ENCODE measurements at places on chromosomes 12 and 14.
A peak's percentile ranks its signal among the peaks of the same experiment; 100 is the strongest.

DNA sequence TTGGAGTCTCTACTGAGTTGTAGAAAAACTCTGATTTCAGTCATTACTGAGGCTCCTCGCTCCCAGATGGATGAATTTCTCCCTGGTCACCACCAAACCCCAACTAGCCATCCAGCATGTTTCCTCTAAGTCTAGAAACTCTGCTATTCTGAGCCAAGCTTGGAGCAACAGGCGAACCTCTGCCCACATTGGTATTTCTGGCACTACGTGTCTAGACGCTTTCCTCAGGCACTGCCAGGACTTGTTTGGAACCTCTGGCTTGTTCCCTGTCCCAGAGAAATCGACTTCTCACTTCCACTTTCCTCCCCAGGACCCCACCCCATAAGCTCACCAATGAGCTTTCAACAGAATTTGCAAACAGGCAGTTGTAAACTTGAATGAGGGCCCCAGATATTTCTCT is 27.6 kb downstream of the WSCD2 start:
- DNase-seq: no peak

DNA sequence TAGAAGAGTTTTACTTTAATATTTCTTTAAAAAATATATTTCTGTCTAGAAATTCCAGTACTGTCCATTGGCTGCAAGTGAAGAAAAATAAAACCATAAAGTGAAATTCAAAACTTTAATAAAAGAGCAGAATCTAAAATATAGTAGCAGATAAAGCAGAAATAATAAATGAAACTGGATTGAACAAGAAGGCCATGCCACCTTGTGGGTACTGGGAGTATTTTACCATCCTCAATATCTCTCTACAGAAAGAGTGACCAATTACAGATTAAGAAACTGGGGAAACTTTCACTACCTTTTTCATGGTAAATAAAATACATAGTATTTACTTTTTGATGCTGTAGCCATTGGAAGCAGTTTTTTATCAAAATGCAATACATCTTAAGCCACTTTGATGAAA is 220.5 kb downstream of the BCAT1 start:
- DNase-seq: no peak

GRCh38 chr14:23071244-23071920 is 14.1 kb upstream of the CDH24 start:
- peak; percentile 76 for DNase-seq

DNA sequence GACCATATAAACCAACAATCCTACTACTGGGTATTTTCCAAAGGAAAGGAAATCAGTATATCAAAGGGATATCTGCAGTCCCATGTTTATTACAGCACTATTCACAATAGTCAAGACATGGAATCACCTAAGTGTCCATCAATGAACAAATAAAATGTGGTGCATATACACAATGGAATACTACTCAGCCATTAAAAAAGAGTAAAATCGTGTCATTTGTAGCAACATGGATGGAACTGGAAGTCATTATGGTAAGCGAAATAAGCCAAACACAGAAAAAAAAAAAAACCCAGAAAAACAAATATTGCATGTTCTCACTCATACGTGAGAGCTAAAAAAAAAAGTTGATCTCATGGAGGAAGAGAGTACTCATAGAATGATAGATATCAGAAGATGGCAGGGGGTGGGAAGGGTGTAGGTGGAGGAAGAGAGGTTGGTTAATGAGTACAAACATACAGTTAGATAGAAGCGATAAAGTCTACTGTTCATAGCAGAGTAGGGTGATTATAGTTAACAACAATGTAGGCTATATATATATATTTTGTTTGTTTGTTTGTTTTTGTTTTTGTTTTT is 49.3 kb downstream of the BCAT1 start:
- no peak for DNase-seq

DNA sequence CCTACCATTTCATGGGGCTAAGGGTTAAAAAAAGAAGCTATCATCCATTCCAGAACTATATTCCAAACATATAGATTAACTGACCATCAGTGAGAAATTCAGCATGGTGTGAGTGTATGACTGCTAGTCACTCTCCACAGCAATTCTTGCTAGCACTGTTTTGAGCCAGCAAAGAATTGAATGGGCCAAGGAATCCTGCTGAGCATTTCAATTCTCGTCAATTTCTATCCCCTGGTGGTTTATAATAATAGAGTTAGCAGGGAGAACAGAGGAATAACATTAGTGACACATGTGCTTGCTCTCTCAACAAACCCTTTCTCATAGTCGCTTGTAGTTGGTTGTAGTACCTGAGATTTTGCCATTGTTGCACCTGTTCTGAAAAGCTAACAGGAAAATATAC is 7.2 kb downstream of the MBIP start:
- DNase-seq: no peak

DNA sequence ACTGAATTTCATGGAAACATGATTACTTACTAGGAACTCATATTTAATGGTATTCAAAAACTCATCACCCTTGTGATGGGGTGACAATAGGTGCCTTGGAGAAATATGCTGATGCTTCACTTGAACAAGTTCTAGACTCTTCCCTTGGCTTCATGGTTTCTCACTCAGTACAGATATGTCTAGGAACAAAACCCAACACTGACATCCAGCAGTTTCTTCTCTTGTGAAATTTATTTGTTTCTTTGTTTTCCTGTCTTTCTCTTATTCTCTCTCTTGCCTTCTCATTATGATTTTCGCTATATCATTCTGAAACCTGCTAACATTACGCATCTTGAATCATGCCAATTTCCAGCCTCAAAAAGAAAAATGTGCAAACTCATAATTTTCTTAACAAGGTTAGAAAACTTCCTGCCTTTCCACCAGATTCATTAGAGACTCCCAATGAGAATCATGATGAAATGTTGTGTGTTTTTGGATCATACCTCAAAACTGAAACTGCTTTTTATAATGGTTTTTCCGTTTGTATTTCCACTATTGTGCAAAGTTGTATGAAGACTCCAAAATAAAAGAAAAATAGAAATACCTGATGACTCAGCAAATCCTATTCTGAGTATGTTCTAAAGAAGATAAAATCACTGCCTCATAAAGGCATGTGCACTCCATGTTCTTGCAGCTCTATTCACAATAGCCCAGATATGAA is 1021.5 kb downstream of the TMEM121 start:
- DNase-seq: no peak

GRCh38 chr12:94700662-94701061 is 50.3 kb upstream of the TMCC3 start:
- DNase-seq: no peak

DNA sequence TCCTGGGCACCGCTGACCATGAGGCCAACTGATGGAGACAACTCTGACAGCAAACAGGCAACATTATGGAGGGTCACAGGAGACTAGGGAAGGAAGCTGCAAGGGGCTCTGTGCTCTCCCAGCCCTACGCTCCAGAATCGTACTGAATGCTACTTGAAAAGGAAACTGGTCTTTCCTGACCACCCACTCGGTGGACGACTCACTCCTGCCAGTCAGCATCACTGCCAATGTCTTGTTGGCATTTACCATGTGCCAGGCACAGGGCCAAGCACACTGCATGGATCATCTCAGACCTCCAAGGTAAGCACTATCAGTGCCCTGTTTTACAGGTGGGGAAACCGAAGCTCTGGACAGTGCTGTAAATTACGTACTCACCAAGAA is 38.0 kb downstream of the CCDC85C start:
- no peak for DNase-seq

GRCh38 chr12:92010368-92010767 is 135.3 kb downstream of the BTG1 start:
- DNase-seq: no peak

- no peak for DNase-seq
Measured at GRCh38 chr12:10901427-10901826, 7.9 kb downstream of the TAS2R13 start.

- no peak for DNase-seq
Measured at GRCh38 chr12:76688631-76689030, 75.3 kb upstream of the ZDHHC17 start.

DNA sequence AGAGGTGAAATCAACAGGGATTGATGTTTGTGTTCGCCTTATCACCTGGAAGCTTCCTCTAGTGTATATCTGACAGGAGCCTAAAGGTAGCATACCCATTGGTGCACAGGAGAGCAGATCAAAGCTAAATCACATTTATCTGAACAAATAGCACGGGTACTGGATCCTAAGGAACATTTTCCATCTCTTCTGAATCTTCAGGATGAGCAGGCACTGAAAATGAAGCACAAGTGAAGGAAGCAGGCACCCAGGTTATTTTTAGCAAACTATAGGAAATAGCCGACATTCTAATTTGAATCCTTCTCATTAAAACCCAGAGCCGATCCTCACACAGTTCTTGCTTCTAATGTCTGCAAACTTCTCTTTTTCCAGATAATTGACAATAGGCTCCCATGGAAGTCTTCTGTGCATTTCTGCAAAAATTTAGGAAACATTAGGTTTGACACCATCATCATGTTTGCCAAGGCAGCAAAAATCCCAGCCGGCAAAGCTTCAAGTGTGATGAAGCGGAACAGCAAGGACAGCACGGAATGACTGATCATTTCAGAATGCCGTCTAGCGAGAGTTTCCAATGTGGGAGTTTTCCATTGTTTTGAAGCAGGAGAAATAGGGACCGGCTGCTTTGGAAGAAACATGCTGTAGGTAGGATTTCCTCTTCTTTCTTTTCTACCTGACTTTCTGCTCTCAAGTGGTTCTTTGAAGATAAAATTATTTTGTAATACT is 24.3 kb upstream of the RGS6 start:
- DNase-seq: no peak

DNA sequence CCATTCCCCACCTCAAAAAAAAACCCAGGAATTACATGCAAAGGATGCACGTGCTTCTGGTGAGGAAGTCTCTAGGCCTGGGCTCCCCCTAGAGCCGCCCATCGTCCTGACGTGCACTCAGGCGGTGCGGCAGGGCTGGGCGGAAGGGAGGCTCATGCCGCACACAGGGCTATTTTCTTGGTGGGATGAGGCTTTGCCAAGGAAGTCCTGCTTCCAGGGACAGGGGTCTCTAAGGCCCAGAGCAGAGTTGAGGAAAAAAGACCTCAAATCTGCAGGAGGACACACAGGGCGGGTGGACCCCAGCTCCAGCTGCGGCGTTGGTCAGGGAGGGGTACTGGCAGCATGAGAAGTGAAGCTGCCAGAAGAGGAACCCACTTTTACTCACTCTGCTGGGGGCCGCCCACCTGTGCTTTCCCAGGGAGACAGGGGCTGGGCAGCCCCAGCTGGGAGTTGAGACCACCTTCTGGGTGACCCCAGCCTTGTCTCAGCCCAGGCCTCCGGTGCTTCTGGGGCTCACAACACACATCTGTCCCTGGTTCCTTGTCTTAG is 4.2 kb downstream of the RHOF start:
- no peak for DNase-seq

- DNase-seq: no peak
Measured at GRCh38 chr14:90814806-90815571, 1.2 kb downstream of the TTC7B start.

GRCh38 chr12:117091758-117092510 is 7.3 kb downstream of the TESC start:
- DNase-seq: no peak

GRCh38 chr12:14904854-14905253 is 19.2 kb upstream of the MGP start:
- no peak for DNase-seq

DNA sequence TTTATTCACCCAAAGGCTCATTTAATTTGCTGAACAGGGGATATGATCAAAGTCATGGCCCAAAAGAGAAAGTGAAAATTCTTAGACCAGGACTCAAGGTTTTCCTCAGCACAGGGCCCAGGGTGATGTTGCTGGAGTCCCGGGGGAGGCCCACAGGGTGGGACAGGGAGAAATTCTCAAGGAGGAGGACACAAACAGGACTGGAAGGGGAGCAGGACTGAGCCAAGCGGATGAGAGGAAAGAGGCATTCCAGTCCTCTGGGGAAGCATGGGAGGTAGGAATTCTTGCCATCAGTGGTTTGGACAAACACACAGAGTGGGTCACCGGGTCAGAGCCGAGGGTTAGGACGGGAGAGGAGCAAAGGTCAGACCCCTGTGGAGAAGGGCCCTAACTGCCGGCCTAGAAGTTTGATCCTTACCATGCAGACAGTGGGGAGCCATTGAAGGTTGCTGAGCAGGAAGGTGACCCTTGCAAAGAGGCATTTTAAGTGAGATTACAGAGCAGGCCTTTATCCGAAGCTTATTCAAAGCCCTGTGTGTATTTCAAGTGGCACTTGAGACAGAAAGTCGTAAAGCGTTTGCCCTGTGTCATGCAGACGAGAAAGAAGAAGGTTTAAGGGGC is 68.4 kb upstream of the PTGR2 start:
- no peak for DNase-seq

DNA sequence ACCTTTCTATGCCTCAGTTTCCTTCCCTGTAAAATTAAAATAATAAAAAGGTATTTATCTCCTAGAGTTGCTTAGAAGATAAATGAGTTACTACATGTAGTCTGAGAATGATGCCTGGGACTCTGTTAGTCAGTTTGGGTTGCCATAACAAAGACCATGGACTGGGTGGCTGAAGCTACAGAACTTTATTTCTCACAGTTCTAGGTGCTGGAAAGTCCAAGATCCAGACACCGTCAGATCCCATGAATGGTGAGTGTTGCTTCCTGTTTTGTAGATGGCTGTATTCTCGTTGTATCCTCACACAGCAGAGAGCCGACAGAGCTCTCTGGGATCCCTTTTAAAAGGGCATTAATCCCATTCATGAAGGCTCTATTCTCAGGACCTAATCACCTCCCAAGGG is 64.0 kb upstream of the LTA4H start:
- no peak for DNase-seq

DNA sequence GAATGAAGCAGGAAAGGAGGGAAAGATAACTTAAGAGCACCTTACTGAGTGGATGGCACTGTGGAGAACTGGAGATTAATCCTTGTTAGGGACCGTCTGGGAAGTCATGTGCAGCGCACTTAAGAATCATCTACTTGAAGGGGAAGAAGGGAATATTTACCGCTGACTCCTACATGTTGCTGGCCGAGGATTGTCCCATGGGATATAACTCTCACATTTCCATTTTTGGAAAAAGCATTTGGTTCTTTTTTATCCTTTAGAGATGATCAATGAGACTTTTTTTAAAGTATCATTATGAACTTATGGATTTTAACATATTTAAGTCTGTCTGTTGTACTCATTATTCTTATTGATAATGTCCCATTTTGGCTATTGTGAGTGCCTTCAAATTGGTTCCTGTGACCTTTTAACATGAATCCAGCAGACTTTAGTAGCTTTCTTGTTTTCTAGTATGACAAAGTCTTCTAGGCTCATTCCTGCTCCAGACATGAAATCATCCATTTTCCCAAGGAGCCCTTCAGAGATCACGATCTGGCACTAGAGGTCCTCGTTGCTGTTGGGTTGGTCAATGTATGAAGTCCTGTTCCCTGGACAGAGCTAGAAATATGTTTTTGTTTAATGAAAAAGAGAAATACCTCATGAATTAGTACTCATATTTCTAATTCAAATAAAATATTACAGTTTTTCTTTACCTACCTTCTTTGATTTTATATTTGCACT is 20.2 kb upstream of the FAM234B start:
- DNase-seq: no peak

Data from mesothelial cell of epicardium (in vitro differentiated cells).